Nucleus accumbens (tissue), 56 donors: ENCODE measurements at places on chromosomes 7 and 10.

GRCh38 chr10:75773231-75773780, 341.9 kb downstream of the LRMDA start:
- no peak for DNase-seq

- DNase-seq = no peak
Observed at GRCh38 chr7:75813781-75814236, at the start of gene CCL24. Gene CCL24 (minus strand): TSS chr7:75813806. CDS start chr7:75813715, 91 bp downstream.

DNA sequence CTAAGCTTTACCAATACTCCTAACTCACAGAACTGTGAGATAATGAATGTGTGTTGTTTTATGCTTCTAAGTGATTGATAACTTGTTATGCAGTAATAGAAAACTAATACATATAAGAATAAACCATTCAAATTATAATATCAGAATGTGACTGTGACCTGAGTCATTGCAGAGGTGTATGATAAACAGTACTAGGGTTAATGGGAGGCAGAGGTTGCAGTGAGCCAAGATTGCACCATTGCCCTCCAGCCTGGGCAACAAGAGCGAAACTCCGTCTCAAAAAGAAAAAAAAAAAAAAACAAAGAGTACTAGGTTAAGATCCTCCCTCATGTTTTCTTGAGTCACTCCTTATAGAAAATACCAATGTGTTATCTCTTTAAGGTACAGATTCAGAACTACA, 950.3 kb downstream of the SORCS1 start:
- no peak for DNase-seq

DNA sequence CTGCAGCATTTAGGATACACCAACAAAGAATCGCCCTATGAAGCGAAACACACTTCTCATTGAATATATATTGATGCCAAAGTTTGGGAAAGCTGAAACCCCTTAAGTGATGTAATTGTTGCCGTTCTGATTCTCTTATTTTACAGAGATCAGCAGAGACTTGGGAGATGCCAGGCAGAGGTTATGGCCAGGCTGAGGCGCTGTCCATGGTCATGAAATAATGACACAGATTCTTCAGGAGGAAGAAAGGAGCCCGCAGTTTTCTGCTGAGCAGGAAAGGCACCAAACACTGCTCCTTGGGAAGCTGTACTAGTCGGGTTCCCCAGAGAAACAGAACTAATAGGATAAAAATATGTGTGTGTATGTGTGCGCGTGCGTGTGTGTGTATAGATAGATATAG, 566.0 kb downstream of the CALN1 start:
- DNase-seq = no peak

DNA sequence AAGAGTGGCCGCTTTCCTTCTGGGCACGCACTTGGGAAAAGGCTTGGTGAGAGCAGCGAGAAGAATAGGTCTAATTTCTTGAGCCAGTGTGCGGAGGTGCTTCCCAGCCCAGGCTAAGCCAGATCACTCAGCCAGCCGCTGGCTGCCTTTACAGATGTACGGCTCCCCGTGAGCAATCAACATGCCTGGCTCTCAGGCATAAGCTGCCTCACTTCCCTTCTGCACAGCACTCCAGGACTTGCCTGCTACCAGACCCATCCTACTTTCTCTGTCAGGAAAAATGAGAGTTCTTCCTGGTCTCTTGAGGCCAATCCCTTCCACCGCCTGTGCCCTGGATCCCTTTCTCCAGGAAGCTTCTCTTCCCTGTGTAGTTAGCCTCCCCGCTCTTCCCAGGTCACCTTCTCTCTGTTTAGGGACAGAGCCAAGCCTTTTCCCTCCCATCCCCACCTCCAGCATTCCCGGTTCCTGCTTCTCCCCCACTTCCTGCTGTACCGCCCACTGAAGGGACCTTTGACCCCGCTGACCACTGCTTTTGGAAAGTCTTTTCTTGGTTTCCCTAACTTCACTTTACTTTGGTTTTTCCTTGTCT, 1.1 kb upstream of the ACTR3C start:
- DNase-seq = no peak

DNA sequence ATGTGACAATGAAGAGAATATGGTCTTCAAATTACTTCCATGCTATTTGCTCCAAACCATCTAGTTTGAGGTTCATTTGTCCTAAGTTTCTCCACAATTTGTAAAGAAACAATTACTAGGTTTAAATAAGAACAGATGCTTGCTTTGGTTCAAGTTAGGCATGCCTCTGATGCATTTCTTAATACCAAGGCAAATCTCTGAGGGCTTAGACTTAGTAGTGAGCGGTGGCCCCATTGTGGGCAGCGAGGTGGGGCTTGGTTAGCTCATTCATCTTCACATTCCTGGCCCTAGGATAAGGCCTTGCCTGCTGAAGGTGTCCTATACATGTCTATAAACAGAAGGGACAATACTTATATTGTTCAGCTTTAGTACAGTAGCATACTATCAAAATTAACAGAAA, 52.4 kb upstream of the RHEB start:
- DNase-seq = no peak

DNA sequence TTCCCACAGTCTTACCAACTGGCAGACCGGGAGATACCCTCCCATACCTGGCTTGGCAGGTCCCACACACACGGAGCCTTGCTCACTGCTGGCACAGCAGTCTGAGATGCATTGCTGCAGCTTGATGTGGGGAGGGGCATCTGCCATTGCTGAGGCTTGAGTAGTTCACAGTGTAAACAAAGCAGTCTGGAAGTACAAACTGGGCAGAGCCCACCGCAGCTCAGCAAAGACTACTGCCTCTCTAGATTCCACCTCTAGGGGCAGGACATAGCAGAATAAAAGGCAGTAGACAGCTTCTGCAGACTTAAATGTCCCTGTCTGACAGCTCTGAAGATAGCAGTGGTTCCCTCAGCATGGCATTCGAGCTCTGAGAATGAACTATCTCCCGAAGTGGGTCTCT, 69.6 kb upstream of the RELN start:
- DNase-seq = no peak

DNA sequence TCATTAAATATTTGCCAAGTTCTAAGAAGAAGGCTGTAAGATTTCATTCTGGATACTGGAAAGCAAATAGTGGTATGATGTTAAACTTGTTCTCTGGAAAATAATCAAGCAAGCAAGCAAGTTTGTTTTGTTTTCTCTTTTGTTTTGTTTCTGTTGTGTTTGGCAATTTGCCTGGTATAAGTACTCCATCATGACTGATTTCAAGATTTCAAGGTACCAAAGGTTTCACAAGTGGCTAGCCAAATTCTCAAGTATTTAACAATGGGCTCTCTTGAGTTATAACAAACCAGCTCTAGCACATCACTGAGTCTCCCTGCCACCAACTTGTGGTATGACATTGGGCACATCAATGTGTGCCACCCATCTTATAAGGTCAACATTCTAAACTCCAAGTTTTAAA, 151.7 kb upstream of the IGFBP3 start:
- no peak for DNase-seq

GRCh38 chr10:113527211-113527906, 25.5 kb upstream of the HABP2 start:
- DNase-seq = no peak

GRCh38 chr7:2979201-2979631, 64.5 kb downstream of the CARD11 start:
- DNase-seq = no peak

GRCh38 chr7:130948822-130949221, 214.8 kb upstream of the KLF14 start:
- no peak for DNase-seq

GRCh38 chr7:19080093-19080492, 37.3 kb downstream of the TWIST1 start:
- no peak for DNase-seq

DNA sequence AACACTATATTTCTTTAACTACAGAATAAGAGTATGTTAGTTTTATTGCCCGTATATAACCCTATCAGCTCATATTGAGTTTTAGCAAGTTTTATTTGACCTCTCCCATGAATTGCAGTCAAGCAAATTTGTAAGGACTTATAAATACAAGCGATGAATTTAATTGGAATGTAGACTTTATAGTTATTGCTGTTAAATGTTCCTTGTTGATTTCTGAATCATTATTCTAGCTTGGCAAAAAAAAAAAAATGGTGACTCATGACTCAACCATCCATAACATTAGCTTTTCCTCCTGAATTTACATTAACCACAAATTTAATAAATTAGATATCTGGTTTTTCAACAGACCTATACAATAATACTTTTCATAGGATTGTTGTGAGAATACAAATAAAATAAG, 334.0 kb upstream of the LRRTM3 start:
- DNase-seq = no peak
